ENCODE measurements at places on chromosomes 12 and 14.

DNA sequence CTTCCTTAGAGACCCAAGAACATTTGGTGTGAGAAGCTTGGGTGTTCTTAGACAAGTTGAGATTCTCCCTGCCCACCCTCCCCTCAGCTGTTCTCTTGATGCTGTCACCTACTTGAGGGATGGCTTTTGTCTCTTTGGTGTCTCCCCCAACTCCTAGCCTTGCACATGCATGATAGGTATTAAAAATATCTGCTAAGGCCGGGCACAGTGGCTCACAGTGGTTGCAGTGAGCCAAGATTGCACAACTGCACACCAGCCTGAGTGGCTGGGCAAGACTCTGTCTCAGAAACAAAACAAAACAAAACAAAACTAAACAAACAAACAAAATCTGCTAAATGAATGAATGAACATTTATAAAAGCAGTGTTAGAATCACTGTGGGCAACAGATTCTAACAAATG lies 261.1 kb downstream of the AKAP6 start:
- DNase-seq, result no peak

- peak; percentile 96 for DNase-seq
These were observed 3.2 kb downstream of the MGST1 start for GRCh38 chr12:16350682-16351081.

GRCh38 chr14:61542848-61543790 lies 152.2 kb upstream of the HIF1A start:
- peak; percentile 50 for DNase-seq

DNA sequence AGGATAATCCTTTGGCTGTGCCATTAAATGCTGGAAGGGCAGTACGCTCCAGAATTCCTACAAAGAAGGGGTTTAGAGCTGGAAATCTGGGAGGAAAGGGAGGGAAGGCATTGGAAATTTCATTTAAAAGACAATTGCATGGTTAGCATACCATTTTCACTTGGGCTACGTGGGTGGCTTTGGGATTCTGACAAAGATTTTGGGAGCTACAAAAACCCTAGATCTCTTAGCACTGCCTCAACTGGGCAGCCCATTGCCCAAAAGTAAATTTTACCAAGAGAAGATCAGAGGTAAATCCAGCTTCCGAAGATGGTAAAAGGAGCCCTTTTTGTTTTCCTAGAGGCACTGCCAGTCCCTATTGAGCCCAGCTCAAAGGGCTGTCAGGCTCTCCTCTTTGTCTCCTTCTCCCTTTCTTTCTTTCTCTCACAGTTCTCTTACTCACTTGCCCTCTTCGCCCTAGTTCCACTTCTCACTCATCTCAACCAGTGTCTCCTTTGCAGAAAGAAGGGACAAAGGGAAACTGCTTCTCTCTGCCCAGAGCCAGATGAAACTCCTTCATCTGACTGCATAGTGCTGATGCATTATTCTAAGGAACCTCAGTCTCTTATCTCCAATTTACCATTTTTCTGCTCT lies 125.4 kb upstream of the PLEKHA5 start:
- DNase-seq, result no peak

DNA sequence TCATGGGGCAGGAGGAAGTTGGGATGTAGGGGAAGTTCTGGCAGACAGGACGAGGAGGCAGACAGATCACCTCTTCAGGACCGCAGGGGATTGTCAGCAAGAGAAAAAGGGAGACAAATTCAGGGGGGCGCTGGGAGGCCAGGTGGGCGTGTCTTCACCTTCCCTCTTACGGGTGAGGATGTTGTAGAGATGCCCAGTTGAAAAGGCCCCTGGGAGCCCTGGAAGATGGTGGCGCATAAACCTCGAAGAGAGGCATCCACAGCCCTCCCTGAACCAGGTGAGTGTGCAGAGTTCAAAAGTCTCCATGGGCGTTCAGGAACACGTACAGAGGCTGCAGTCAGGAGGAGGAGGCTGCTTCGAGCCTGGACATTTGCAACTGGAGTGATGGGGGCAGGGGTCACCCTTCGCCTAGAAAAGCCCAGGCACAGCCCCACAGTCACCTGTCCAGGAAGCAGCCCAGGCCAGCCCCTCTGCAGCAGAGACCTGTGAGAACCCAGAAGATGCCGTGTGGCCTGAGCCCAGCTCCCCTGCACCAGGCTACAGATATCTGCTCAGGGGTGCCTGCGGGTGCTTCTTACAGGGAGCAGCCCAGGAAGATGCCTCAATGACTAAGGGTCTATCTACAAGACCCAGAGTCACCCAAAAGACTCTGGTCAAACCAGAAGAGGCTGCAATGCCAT lies 74.4 kb downstream of the PRIMA1 start:
- DNase-seq, result no peak

GRCh38 chr14:90491911-90492531 lies 95.2 kb downstream of the CALM1 start:
- no peak for DNase-seq

DNA sequence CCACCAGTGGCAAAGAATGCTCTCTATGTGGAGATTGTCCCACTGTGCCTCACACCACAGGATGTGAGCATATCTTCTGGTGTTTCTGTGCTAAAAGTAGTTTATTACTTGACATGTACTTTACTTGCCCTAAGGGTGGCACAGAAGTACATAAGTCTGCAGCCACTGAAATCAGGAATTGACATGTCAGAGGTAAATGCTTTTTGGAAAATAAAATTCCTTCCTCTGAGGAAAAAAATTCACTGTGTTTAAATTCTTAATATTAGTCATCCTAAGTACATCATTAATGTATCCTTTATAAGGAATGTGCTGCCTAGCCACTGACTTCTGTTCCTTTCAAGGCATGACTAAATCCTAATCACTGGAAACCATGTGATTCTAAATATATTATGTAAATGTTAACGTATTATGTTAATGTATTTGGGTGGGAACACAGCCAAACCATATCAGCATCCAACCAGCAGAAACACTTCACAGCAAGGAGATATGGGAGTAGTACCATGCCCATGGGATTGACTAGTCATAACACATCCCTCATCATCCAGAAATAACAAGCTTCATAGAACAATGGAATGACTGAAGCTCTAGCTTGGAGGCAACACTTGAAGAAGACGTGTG lies 239.7 kb upstream of the PPFIA2 start:
- no peak for DNase-seq

DNA sequence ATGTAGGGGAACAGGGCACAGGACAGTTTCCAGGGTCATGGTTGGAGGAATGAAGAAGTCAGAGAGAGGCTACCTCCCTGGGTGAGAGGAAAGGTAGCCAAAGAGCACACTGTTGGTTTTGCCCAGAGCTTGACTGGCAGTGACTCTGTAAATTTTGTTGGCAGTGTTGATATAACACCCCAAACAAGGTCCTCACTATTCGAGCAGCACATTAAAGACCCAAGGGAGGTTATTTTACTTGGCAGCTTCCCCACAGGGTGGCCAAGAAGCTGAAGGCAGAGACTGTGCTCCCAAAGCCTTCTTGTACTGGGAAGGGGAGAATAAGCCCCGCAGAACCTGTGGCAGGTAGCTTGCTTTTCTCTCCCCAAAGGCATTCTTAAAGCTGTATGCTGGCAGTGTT lies 40.6 kb downstream of the WSCD2 start:
- DNase-seq, result no peak

DNA sequence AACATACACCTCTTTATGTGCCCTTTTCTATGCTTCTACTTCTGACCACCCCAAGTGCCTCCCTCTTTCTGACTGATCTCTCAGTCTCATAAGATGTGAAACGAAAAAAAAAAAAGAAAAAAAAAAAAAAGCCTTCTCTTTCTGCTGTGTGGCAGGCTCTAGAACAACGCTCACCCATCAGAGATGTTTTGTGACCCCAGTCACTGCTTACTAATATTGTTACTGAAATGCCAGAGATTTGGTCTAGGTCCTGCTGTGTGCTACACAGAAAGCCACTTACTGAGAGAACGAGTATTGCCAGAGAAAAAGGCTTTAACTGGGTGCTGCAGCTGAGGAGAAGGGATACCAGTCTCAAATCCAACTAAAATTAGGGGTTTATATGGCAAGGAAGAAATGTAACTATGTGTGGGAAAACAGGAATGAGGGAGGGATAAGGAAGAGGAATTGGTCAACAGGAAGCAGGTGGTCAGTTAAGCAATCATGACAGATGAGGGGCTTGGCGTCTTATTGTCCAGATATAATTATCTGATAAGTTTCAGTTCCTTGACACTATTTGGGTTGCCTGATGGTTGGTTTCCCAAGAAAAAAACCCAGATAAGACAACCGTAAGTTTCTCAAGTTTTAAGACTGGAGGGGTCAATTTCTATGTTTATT lies 149.0 kb downstream of the NAV3 start:
- peak; percentile 12 for DNase-seq

GRCh38 chr12:11961686-11962085 lies 109.1 kb upstream of the BCL2L14 start:
- DNase-seq, result no peak

DNA sequence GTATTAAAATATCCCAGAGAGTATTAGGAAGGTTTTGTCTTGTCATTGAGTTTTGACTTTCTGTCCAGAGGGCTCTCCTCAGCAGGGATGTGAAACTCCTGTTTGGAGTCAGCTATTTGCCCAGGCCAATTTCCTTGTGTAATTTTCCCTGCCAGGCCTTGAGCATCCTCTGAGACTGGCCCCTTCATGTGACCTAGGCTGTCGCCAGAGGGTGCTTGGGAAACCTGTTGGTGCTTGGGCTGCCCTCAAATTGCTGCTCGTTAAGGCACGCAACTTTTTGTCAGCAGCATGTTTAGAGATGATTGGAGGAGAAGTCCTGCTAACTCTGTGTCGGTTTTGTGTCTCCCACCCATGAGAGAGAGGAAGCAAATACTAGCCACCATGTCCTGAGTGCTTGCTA lies 39.1 kb downstream of the IQSEC3 start:
- DNase-seq, result no peak

DNA sequence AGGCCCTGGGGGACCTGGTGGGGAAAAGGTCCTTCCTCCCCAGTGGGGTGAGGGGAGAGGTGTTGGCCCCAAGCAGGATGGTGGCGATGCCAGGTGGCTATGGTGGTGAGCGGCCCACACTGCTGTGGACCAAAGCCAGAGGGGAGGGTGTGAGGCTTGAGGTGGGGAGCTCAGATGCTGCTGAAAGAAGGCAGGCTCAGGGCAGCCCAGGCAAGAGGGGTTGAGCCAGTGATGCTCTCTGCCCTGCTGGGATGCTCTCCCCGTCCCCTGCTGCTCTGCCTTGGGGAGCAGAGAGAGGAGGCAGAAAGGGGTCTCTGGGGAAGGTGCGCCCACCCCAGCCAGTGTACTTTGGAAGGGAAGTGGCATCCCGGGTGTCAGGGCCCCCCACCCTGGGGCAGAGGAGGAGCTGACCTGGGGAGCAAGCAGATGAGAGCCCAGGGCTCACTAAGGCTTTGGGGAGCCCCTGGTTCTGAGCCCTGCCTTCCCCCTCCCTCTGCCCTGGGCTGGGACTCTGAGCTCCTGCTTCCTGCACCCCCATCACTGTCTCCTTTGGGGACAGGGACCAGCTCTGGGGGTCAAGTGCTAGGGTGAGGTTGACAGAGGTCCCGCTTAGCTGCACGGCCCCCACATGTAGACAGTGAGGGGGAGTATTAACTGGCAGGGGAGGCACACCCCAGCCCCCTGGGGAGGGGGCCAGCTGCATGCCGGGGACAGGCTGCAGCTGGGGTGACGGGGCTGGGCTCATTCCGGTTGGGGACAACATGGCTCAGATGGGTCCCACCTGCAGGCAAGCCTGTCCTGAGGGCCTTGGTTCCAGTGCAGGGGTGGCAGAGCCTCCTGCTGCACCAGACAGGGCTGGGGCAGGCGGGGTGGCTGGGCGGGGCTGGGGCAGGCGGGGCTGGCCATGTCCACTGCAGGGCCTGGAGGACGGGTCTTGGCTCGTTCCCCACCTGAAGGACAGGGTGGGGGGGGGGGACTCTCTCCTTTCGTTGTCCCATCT lies 124.4 kb downstream of the KIF26A start:
- DNase-seq, result no peak

DNA sequence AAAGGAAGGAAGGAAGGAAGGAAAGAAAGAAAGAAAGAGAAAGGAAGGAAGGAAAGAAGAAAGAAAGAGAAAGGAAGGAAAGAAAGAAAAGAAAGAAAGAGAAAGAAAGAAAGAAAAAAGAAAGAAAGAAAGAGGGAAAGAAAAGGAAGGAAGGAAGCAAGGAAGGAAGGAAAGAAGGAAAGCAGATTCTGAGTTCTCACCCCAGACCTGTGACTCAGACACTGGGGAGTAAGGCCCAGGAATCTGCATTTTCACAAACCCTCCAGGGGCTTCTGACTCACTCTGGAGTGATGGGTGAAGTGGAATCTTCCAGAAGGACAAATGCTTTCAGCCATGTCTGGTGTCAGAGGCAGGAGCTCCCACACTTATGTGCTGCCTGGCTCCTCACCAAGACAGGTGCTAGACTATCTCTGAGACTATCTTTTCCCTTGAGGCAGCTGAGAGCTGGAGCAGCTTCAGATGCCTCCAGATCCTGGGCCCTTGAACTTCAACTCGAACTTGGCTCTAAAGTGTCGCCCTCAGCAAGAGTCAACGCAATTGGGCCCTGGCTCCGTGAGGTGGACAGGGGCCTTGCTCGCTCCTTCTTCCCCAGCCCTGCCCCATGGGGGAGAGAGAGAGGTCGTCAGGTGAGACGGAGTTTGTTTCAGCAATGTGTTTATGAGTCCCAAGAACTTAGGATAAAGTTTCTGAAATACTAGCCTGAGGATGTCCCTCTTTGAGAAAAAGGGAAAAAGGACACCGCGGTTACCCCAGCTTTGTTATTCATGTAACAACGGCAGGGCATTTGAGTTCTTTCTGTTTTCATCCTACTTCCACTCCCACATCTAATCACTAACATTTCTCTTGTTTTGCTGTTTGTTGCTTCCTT lies 19.8 kb upstream of the SCARB1 start:
- DNase-seq, result no peak

- no peak for DNase-seq
These were observed 8.5 kb downstream of the RBP5 start for GRCh38 chr12:7120166-7120565.

DNA sequence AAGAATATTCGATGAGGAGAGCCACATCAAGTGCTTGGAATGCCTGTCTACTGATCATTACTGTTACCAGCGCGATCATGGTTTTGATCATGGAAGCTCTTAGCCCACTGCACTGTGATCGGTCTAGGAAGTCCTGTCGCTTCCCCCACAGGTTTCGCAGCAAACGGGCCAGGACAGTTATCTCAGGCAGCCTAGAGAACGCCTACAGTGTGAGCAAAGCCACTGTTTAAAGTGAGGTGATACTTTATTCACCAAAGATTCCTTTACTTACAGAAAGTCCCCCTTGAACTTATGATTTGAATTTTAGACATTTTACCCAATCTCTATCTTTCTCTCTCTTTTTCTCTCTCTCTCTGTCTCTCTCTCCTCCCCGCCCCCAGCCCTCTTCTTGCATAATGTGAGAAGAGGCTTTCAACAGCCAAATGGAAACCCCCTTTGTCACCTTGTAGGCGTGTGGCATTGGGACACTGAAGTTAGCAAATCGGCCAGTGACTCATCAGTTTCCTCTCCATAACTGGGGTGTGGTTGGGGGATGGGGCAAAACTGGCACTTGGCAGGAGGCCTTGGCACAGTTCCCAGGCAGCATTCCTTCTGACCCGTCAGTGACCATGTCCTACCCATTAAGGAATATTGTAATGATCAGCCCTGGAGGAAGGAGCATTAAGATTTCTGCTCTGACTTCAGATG lies 214.8 kb downstream of the CHST11 start:
- DNase-seq, result peak; percentile 95

GRCh38 chr12:99059824-99060511 lies 414.9 kb downstream of the APAF1 start:
- DNase-seq, result peak; percentile 54

Data from AG10803 (cell line).